ENCODE measurements at places on chromosomes 5 and 9.

- H3K27ac ChIP-seq, result no peak overlapping the region
- no peaks in the 10 kb centered on the region for H3K27me3 ChIP-seq
- H3K36me3 ChIP-seq, result no peaks in the 10 kb centered on the region
- H3K4me3 ChIP-seq, result no peak overlapping the region
These were observed 3.0 kb upstream of the DPYSL3 start for GRCh38 chr5:147512659-147513379.

DNA sequence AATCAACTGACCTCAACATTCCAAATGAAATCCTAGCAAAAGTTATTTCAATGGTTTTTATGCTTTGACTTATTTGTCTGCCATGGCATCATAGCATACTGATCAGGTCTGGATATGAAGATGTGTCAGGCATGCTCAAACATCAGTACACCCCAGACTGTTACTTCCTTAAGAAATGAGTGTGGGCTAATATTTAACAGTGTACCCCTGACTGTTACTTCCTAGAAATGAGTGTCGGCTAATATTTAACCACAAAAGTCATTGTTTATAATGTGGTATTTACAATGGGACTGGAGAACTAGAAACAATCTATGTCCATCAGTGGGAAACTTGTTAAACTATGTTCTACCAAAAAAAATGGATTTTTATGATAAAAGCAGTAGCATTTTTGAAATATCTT lies 38.1 kb upstream of the HNRNPA0 start:
- H3K36me3 ChIP-seq, result no peaks in the 10 kb centered on the region
- H3K4me3 ChIP-seq, result no peak overlapping the region
- no peaks in the 10 kb centered on the region for H3K27me3 ChIP-seq
- H3K4me1 ChIP-seq, result no peaks in the 10 kb centered on the region
- no peak overlapping the region for H3K27ac ChIP-seq

DNA sequence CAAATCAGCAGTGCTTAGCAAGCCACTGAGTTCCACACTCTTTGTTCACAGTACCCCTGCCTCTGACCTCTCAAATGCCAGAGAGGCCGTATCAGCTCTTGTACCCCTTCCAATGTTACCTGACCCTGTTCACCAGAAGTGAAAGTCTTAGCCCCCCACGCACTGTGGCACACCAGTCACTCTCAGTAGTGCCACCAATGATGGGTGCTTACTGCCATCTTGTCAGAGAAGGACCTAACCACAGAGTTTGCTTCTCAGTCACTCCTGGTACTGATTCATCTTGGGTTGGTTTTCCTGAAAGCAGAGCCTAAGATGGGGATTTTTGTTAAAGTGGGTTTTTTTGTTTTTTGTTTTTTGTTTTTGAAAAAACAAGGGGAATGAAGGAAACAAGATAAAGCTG lies 28.8 kb upstream of the PANK3 start:
- no peak overlapping the region for H3K27ac ChIP-seq
- DNase-seq, result no peak
- no peak overlapping the region for H3K4me3 ChIP-seq
- H3K4me1 ChIP-seq, result no peaks in the 10 kb centered on the region

- H3K27me3 ChIP-seq, result no peaks in the 10 kb centered on the region
- no peak overlapping the region for H3K27ac ChIP-seq
- DNase-seq, result no peak
- H3K4me3 ChIP-seq, result no peak overlapping the region
- no peaks in the 10 kb centered on the region for H3K36me3 ChIP-seq
- H3K4me1 ChIP-seq, result peaks cover 1% of the 10 kb centered on the region
These were observed 27.1 kb downstream of the CCDC125 start for GRCh38 chr5:69305512-69305911.

DNA sequence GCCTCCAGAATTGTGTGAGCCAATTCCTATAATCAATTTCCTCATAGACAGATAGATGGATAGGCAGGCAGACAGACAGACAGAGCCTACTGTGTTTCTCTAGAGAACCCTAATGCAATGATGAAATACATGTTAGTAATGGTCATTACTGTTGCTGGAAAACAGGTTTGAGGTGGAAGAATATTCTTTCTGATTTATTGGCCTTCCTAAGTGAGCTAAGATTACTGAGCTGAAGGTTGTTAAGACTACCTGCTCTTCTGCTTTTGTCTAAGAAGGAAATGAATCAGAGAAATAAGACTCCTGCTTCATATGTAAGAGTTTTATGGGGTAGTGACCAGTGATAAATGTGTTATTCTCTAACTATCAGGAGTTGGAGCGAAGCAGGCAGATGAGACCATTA lies 219.9 kb downstream of the ELAVL2 start:
- no peak overlapping the region for H3K4me3 ChIP-seq
- H3K36me3 ChIP-seq, result no peaks in the 10 kb centered on the region
- H3K27ac ChIP-seq, result no peak overlapping the region
- no peak for DNase-seq

DNA sequence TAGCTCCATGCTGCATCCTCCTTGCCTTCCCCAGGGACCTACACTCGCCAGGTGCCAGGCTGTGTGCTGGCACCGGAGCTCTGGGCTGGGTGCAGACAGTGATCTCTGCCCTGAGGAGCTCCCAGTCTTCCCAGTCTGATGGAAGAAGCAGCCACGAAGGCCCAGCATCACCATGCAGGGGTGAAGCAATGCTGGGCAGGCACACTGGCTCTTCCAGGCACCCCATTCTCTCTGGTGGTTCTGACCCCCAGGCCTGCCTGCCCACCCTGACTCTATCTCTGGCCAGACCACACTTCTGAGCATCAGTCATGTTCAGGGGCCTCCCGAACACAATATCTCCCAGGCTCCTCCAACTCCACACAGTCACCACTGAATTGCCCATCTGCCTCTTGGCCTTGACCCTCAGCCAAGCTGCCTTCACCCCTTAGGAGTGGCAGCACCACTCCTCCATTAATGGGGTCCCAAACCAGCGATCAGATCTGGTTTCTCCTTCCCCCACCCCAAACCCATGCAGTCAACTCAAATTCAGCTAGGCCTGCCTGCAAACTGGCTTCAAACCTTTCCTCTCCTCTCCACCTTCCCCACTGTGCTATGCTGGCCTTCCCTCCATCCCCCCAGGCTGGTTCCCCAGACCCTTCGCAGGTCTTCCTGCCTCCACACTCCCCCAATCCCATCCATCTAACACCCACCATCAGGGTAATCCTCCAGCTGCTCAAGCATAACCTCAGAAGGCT lies 102.7 kb upstream of the MVB12B start:
- no peaks in the 10 kb centered on the region for H3K36me3 ChIP-seq
- no peaks in the 10 kb centered on the region for H3K4me1 ChIP-seq
- H3K27ac ChIP-seq, result no peak overlapping the region

DNA sequence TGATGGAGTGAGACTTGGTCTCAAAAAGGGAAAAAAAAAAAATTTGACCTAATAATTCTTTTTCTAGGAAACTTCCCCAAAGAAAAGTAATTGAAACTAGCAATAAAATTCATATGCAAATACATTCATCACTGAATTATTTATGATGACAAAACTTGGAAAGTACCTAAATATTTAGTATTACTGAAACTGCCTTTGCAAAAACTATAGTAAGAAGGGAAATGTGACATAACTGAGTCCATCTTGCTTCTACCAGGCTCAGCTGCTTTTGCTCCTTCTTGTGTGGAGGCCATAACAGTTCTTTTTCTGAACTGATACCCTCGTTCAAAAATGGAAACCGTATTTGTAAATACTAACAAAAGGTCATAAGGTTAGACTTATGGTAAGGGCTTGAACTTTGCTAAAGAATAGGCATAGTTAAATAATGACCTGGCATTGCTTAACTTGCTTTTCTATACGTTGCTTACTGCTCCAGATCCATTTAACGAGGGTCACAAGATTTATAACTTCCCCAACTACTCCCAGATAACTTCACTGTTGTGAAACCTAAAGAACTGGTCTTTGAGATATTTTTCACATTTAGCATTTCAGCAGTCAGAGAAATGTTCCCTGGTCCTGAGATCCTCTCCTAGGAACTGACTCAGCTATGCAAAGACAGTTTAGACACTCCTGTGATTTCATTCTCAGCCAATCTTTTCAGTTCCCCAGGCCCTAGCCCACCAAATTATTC lies 68.4 kb downstream of the CFAP95 start:
- DNase-seq, result no peak
- no peaks in the 10 kb centered on the region for H3K27me3 ChIP-seq
- no peaks in the 10 kb centered on the region for H3K36me3 ChIP-seq
- H3K4me1 ChIP-seq, result no peaks in the 10 kb centered on the region
- no peak overlapping the region for H3K27ac ChIP-seq

GRCh38 chr5:166535641-166536040 lies 1755.8 kb upstream of the WWC1 start:
- H3K36me3 ChIP-seq, result no peaks in the 10 kb centered on the region
- no peak overlapping the region for H3K27ac ChIP-seq
- H3K4me3 ChIP-seq, result no peak overlapping the region

- no peaks in the 10 kb centered on the region for H3K4me1 ChIP-seq
- no peaks in the 10 kb centered on the region for H3K36me3 ChIP-seq
- no peaks in the 10 kb centered on the region for H3K27me3 ChIP-seq
- no peak overlapping the region for H3K27ac ChIP-seq
These were observed 243.0 kb downstream of the CDH10 start for GRCh38 chr5:24401773-24402172.

DNA sequence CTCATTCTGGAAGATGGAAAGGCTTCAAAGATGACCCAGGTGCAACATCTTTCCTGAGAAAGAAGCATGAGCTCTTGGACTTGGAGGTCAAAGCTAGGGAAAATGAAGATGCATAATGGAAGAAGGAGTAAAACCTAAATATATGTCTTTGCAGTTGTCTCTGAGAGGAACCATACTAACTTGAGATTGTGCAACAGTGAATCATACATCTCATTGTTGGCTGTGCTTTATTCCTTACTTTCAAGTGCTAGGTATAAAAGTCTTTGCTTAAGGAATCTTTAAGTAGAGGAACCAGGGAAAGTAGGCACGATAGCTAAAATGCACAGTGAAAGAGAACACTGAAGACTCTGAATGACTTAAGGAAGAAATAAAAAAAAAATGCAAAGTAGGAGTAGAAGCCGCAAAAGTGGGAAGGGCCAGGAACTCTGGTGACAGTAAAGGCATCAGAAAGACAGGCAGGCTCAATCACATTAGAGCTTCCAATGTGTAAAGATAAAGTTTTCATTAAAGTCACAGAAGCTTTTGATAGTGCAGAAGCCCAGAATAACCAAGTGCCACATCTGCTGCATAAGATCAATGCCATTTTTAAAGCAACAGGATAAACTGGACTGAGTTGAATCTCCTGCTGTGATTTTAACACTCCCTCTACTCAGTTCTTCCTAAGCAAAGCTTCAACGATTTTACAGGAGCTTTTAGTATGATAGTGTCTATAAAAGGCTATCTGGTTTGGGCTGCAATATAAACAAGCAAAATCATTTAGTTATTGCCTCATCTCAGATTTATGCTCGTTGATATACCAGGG lies 432.3 kb upstream of the EDIL3 start:
- H3K27ac ChIP-seq, result no peak overlapping the region
- H3K4me1 ChIP-seq, result no peaks in the 10 kb centered on the region
- peak; percentile 1 for DNase-seq
- no peaks in the 10 kb centered on the region for H3K36me3 ChIP-seq
- no peaks in the 10 kb centered on the region for H3K27me3 ChIP-seq

GRCh38 chr5:60852940-60853339 lies 8.9 kb upstream of the ELOVL7 start:
- H3K27ac ChIP-seq, result no peak overlapping the region
- H3K4me3 ChIP-seq, result no peak overlapping the region
- no peaks in the 10 kb centered on the region for H3K4me1 ChIP-seq
- H3K36me3 ChIP-seq, result no peaks in the 10 kb centered on the region
- DNase-seq, result peak; percentile 83

- no peak overlapping the region for H3K27ac ChIP-seq
- no peaks in the 10 kb centered on the region for H3K4me1 ChIP-seq
- DNase-seq, result no peak
- no peaks in the 10 kb centered on the region for H3K36me3 ChIP-seq
- no peak overlapping the region for H3K4me3 ChIP-seq
These were observed 6.2 kb downstream of the PDLIM4 start for GRCh38 chr5:132263548-132264261.

DNA sequence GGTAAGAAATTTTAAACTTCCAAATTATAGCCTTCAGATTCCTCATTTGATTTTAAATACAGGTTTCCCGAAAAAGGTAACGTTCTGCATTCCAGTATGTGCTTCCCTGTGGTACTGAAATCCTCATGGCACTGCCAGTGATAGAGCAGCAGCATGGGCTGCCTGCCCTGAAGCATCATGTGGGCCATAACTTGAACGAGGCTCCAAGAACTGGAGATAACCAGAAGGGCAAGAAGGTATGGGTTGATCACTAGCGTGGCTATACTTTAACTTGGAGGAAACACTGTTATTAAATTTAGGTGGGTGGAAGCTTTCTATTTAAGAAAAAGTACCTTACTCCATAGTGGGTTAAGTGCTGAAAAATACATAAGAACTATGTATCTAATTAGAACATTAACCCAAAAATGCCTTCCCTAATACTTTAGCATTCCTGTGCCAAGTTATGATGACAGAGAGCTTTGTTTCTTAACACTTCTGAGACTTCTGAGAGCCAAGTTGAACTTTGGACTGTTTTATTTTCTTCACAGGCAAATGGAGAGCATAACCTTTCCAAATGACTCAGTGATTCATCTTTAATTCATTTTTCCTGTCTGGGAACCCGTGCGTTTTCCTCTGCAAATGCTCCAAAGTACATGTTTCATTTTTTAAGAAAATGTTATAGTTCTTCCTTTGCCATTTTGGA lies 191.5 kb upstream of the GNA14 start:
- DNase-seq, result no peak
- H3K4me1 ChIP-seq, result no peaks in the 10 kb centered on the region
- no peak overlapping the region for H3K4me3 ChIP-seq
- no peak overlapping the region for H3K27ac ChIP-seq
- H3K27me3 ChIP-seq, result no peaks in the 10 kb centered on the region
- H3K36me3 ChIP-seq, result no peaks in the 10 kb centered on the region

- H3K27ac ChIP-seq, result peak overlapping the region; percentile 77
- H3K36me3 ChIP-seq, result no peaks in the 10 kb centered on the region
- no peak overlapping the region for H3K4me3 ChIP-seq
- no peaks in the 10 kb centered on the region for H3K27me3 ChIP-seq
- peaks cover 4% of the 10 kb centered on the region for H3K4me1 ChIP-seq
These were observed 258.2 kb upstream of the PIK3R1 start for GRCh38 chr5:67957374-67957773.

GRCh38 chr9:37559125-37559524 lies 17.1 kb downstream of the FBXO10 start:
- H3K36me3 ChIP-seq, result no peaks in the 10 kb centered on the region
- H3K4me1 ChIP-seq, result no peaks in the 10 kb centered on the region
- H3K4me3 ChIP-seq, result no peak overlapping the region
- no peak overlapping the region for H3K27ac ChIP-seq
- H3K27me3 ChIP-seq, result no peaks in the 10 kb centered on the region
- DNase-seq, result no peak

- H3K27ac ChIP-seq, result peak overlapping the region; percentile 67
- peak; percentile 93 for DNase-seq
- H3K4me3 ChIP-seq, result no peak overlapping the region
- no peaks in the 10 kb centered on the region for H3K27me3 ChIP-seq
- no peaks in the 10 kb centered on the region for H3K36me3 ChIP-seq
These were observed 536.0 kb downstream of the PDE4D start for GRCh38 chr5:59357381-59357977.

DNA sequence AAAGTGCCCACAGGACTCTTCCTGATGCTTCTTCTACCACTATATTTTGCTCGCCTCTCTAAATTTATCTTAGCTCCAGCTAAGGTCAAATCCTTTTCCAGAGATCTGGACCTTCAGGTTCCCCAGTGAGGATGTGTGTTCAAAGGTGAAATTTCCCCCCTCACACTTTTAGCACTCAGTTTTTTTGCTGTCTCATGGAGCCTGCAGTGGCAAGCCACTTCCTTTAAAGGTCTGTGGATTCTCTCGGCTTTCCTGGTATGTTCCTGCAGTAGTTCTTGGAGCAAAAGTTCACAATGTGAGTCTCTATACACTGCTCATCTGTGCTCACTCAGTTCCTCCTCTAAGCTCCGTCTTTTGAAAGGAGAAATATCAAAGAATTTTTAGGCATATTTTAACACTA lies 181.4 kb downstream of the LURAP1L start:
- H3K4me1 ChIP-seq, result no peaks in the 10 kb centered on the region
- H3K36me3 ChIP-seq, result no peaks in the 10 kb centered on the region
- no peak overlapping the region for H3K4me3 ChIP-seq
- peak; percentile 52 for DNase-seq
- no peaks in the 10 kb centered on the region for H3K27me3 ChIP-seq
- H3K27ac ChIP-seq, result peak overlapping the region; percentile 89

Data from mesendoderm (in vitro differentiated cells).